ENCODE measurements at places on chromosomes 5 and 9.

DNA sequence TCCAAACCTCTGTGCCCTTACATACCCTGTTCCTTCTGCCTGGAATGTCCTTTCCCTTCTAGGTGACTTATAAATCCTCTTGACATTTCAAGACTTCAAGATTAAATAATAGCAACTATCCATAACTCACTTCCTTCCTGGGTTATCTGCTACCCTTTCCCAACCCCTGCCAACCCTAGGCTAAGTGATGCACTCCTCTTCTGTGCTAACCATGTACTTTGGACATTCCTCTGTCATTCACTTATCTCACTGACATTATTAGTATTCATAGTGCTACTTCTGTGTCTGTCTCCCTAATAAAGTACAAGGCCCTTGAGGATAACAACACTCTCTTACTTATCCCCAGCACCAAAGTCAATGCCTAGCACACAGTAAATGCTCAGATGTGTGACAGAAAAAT, 307.1 kb downstream of the ENC1 start:
- no peak for DNase-seq

GRCh38 chr9:137445275-137445807, 4.2 kb upstream of the ENTPD8 start:
- peak; percentile 77 for DNase-seq

GRCh38 chr5:3324421-3325101, 271.1 kb upstream of the IRX1 start:
- no peak for DNase-seq

DNA sequence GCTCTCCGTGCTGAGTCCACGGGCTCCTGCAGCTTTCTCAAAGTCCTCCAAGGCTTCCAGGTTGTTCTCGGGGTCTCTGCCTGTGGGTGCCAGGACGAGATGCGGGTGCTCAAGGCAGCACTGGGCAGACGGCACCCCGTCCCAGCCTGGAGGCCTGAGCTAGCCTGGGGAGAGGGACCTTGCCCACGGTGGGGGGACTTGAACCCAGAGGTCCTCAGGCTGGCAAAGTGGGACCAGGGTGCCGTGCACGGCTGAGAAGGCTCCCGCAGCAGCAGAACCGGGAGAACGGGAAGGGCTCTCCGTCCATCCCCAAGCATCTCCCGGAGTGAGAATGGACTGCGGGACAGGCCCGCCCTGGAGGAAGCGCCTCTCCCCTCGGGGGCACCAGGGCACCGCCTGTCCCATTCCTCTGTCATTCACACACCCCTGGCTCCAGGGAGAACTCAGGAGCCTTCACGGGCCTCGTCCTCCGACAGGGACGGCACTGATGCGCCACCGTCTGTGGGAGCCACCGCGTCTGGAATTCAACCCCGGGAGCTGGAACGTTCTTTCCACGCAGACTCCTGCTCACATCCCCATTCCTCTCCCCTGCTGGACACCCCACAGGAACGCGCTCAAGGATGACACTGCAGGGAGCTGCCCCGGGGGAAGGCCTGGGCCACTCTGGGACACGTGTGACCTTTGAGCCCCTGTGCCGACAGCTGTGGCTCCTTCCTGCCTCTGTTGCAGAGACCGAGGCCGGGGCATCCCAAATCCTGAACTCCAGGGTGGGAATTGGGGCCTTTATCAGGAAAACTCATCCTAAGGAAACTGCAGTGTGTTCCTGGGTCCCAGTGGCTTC, 16.3 kb upstream of the OBP2B start:
- no peak for DNase-seq

DNA sequence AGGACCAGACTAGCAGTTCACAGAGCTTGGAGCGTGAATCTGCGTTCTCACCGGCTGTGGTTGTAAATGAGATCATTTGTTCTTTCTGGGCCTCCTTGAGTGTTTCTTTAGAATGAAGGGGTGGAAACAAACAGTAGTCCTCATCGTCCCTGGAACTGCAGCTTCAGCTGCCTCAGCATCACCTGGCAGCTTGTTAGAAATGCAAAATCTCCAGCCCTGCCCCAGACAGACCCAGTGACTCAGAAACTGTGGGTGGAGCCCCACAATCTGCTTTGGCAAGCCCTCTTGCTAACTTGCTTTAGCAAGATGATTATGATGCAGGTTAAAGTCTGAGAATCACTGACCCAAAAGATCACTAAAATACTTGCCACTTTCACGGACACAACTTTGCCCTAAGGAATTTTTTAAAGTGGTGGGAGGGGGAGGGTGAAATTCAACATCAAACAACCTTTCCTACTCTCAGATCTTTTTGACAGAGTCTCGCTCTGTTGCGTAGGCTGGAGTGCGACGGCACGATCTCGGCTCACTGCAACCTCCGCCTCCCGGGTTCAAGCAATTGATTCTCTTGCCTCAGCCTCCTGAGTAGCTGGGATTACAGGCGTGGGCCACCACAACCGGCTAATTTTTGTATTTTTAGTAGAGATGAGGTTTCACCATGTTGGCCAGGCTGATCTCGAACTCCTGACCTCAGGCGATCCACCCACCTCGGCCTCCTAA, 86.0 kb downstream of the BRINP1 start:
- DNase-seq, result no peak

- peak; percentile 47 for DNase-seq
Observed at GRCh38 chr5:163772241-163772640, 266.8 kb downstream of the MAT2B start.

GRCh38 chr5:145450286-145450885, 384.8 kb downstream of the PRELID2 start:
- DNase-seq, result no peak

GRCh38 chr5:42021923-42022322, 96.8 kb downstream of the FBXO4 start:
- DNase-seq, result no peak

GRCh38 chr9:10566848-10567247, 46.0 kb downstream of the PTPRD start:
- DNase-seq, result no peak

DNA sequence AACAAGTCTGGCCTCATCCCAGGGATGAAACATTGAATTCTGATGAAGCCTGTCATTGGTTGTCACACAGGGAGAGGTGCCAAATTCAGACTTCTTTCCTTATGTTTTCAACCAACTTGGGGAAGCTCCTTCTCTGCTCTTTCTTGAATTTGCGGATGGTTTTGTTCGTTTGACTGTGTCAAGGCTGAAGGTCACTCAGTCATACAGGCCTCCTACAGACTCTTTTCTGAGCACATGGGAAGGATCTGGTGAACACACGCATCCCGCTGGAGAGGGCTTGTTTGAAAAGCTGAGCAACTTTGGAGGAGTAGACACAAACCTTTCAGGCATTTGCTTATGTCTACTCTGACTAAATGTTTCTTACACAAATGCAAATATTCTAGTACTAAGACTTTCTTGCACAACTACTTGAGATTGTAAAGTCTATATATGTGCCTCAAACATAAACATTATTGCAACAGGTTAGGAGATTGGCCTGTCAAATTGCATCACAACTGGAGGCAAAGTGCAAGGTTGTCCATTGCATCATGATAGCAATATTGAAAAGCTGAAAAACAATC, 151.5 kb upstream of the NR3C1 start:
- no peak for DNase-seq

GRCh38 chr5:160089531-160089930, 29.7 kb downstream of the PWWP2A start:
- DNase-seq, result no peak

- no peak for DNase-seq
Observed at GRCh38 chr5:132840313-132840712, 9.9 kb upstream of the SHROOM1 start.

- DNase-seq, result no peak
Observed at GRCh38 chr9:3976865-3977613, 322.8 kb downstream of the GLIS3 start.

DNA sequence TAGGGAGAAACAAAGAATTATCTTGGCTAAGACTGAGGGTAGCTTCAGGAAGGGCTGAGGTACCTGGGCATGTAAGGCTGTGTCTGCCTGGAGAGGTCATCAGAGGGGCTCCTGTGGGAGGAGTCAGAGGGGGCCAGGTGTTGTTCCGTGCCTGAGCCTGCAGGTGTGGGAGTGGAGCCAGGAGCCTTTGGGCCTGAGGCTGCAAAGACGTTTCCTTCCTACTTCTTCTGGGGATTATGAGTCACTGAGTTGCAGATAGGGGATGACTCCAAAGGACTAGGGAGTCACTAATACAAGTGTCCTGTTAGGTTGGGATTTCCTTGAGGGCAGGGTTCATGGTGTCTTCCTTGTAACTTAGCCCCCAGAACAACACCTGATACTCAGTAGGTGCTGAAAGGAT, 391.1 kb downstream of the ARHGEF28 start:
- no peak for DNase-seq

GRCh38 chr5:88741964-88742363, 141.0 kb downstream of the MEF2C start:
- DNase-seq, result no peak

GRCh38 chr9:124870723-124871122, 8.8 kb downstream of the ARPC5L start:
- no peak for DNase-seq

DNA sequence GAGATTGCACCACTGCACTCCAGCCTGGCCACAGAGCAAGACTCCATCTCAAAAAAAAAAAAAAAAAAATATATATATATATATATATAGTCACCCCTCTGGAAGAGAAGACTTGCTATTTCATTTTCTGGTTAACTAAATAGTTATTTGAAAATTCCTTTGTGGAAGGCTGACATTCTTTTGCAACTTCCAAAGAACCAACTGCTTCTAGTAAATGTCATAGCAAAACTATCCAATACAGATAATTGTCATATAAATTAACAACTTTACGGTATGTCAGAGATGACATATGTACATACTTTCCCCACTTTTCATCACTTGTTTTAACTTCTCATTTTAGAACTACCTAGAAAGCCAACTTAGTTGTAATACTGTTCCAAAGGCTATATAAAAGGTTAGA, 50.9 kb downstream of the PRUNE2 start:
- peak; percentile 75 for DNase-seq

GRCh38 chr5:94021246-94021645, 279.8 kb upstream of the POU5F2 start:
- DNase-seq, result peak; percentile 40

DNA sequence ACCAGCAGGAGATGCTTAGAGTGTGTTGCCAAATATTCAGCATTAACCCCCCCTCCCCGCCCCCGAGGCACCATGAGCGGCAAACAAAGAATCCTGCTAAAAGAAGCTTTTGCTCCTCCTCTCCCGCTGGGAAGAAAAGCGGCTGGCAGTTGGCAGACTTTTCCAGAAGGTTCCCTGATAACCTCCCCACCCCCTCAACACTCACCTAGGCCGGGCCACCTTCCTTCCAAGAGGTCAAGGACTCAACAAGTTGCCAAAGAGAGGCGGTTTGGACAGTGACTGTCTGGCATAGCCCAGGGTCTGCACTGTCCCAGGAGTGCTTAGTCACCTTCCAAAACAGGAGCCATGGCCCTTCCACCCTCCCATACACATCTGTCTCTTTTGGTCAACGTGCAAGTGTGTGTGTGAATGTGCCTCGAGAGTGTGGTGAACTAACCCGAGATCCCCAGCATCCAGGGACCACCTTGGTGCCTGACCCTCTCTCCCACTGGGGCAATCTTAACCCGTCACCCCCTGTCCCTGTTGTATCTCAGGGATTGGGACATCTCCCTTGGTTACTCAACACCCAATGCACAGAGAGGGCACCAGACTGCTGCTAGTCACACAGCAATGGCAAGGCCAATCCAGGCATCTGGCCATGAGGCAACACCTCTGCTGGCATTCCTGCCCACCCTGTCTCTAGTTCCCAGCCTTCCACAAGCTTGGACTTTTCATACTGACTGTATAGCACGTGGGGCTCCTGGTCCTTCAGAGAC, 18.9 kb downstream of the CAMK2A start:
- no peak for DNase-seq

DNA sequence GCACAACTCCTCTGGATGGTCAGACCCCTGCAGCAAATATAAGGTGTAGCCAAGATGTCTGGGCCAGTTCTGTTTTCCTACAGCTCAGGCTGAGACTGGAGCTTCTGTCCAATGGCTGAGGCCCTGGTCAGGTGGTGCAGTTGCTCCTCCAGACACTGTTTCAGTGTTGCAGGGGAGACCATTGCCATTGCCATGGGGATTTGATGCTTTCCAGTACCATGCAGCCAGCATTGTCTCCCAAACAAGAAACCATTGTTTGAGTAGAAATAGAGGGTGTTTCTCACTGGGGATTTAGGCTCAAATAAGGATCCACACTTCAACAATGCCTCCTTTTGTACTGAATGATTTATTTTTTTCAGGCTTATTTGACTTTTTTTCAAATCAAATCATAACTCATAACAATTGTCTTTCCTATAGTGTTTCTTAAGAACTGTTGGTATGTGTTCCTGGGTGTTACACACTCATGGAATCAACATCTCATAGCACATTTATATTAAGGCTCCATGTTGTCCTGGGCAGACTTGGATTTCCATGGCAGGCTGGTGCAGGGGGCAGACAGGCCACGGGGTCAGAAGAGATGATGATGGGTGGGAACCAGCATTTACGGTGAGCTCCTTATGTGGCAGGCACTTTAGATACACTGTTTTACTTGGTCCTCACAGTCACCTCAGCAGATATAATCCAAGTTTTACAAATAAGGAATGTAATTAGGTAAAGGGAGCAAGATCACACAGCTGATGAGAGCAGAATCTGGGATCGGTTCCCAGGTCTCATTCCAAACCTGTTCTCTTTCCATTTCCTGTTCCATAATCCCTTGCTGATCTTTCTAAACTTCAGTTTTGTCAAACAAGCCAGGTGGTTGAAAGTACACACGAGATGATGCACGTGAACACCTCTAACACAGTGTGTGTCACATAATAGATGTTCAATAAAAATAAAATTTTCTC, 95.9 kb upstream of the GNAQ start:
- DNase-seq, result no peak

- DNase-seq, result no peak
Observed at GRCh38 chr5:54821445-54822323, 163.7 kb downstream of the ESM1 start.

- DNase-seq, result peak; percentile 68
Observed at GRCh38 chr5:158718738-158719505, 380.8 kb downstream of the EBF1 start.

- DNase-seq, result peak; percentile 86
Observed at GRCh38 chr9:111866976-111867375, 29.6 kb upstream of the UGCG start.

GRCh38 chr9:28938981-28939380, 1365.7 kb upstream of the C9orf72 start:
- DNase-seq, result no peak

DNA sequence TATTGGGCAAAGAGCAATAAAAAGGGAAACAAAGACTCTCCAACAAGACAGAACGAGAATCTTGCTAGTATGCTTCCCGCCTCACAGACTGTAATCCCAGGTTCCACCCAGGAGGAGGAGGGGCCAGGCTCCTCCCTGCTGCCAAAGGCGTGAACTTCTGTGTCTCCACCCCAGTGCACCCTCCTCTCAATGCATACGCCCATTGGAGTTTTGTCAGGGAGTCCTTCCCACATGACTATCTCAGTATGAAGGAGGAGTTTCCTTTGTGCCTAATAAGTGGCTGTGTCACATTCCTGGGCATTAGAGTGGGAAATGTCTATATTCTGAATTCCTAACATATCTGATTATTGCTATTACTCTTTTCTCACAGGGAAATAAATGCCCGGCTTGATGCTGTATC, 106.4 kb upstream of the DHFR start:
- DNase-seq, result no peak

GRCh38 chr9:69168709-69169217, 5.3 kb upstream of the TJP2 start:
- DNase-seq, result no peak

Measured in fibroblast of skin of abdomen (primary cell).